ENCODE measurements at places on chromosomes 4 and X.

- no peak for DNase-seq
Observed at GRCh38 chrX:111006116-111006515, 89.9 kb upstream of the PAK3 start.

- no peak for DNase-seq
Observed at GRCh38 chrX:69429339-69430015, 74.6 kb upstream of the NALF2 start.

DNA sequence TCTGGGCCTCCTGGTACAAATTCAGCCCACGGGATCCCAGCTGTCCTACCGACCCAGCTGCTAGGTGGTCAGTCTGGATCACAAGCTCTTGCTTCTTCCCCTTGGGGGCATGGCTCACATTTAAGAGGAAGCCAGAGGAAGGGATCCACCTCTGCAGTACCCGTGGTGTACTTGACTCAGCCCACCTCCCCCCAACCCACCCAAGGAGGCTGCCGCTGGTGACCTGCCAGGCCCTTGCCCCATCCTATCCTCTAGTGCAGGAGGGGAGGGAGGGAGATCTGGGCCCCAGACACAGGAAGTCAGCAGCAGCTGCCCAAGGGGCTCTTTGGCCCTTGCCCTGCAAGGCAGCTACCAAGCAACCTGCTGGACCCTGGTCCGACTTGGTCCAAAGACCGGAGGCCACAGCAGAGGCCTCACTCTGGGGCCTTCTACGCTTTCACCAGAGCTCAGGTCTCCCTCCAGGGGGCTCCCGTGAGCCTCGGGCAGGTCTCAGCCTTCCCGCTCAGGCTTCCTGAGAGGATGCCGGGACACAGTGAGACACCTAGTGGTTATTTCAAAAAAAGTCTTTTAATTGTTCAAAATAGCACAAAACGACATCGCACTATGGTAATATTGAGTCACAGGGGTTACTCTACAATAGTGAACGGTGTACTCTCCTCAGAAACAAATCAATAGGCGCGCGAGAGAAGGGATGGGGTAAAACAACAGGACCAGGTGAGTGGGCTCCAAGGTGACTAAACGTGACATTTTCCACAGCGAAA is 2.7 kb upstream of the RENBP start:
- no peak for DNase-seq

DNA sequence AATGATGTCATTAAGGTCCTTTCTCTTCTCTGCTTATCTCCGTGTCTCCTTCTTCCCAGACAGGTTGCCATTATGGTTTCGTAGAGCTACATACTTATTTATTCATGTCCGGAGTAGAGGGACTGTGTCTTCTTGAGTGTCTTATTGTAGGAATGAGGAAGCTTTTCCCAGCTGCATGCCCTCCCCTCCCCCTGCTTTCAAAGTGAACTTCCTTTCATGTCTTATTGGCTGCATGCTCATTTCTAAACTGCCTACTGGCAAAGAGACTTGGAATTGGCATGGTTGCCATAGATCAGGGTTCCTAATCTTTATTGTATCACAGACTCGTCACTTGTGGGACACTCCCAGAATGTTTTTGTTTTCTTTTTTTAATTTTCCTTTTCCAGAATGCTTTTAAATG is 15.4 kb downstream of the VAMP7 start:
- DNase-seq = no peak

- no peak for DNase-seq
Observed at GRCh38 chr4:110064295-110064694, 134.1 kb downstream of the ELOVL6 start.

- no peak for DNase-seq
Observed at GRCh38 chrX:108332281-108332680, 105.9 kb downstream of the COL4A6 start.

GRCh38 chr4:67451464-67451863 is 93.8 kb downstream of the CENPC start:
- DNase-seq = no peak

DNA sequence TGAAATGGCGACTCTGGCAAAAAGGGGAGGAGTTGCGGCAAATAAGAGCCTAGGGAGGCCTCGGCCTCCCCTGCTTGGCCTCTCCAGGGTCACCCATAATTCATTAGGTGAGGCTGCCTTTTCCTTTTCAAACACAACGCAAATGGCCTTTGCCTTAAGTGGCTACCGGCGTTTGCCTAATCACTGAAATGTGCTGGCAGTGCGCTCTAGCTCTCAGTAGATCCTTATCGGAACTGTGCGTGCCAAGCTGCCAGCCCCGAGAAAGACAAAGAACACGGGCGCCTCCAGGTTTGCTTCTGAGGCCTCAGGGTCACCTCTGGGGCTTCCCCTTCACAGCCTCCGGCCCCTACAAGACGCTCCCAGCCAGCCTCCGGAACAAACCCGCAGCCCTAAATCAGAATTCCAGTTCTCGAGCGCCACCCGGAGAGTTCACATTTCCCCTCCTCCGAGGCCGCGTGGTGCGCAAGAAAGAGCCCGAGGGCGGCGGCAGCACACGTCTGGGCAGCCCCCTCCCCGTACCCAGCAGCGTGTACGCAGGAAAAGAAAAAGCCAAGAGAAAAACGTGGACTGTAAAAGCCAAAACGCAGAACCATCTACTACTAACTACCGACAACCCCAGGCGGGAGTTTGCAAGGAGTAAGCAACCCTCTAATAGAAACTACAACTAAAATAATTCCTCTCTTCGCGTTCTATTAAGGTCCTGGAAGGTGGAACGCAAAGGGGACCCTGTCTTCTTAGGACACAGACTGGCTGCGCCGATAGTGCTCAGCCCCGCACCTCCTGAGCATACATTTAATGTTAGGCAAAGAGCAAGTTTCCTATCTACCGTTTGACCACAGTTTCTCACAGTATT is 76.5 kb upstream of the BCOR start:
- no peak for DNase-seq

DNA sequence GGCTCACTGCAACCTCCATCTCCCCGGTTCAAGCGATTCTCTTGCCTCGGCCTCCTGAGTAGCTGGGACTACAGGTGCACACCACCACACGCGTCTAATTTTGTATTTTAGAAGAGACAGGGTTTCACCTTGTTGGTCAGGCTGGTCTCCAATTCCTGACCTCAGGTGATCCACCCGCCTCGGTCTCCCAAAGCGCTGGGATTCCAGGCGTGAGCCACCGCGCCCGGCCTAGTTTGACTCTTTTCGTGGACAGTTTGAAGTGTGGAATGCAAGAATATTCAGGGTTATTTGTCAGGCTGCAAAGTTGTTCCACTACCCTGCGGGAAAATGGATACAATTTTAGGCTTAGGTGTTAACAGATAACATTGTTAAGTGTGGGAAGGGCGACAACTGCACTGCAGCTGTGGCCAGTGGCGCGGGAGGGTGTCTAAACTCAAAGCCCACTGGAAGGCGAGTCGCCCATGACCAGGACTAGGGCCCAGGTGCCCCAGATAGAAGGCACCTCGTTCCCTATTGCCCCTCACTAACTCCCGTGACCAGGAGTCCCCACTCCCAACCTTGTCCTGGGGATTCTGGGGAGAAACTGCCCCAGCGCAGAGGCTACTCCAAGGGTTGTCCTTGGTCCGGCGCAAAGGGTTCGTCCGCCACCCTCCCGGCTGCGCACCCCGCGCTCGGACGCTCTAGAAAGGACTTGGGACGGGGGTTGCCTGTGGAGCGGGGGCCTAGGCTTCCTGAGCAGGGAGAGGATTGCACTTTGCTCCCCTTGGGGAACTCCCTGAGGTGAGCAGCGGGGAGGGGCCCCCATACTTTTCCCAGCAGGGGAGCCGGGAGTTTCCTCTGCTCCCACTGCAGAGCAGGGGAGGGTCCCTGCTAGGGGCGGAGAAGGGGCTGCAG is 1.1 kb upstream of the CD99 start:
- no peak for DNase-seq

- no peak for DNase-seq
Observed at GRCh38 chr4:101287324-101287723, 60.0 kb downstream of the PPP3CA start.

- DNase-seq = no peak
Observed at GRCh38 chr4:28093071-28093470, 1232.4 kb downstream of the STIM2 start.

- DNase-seq = no peak
Observed at GRCh38 chr4:91590260-91590659, 713.5 kb upstream of the GRID2 start.

DNA sequence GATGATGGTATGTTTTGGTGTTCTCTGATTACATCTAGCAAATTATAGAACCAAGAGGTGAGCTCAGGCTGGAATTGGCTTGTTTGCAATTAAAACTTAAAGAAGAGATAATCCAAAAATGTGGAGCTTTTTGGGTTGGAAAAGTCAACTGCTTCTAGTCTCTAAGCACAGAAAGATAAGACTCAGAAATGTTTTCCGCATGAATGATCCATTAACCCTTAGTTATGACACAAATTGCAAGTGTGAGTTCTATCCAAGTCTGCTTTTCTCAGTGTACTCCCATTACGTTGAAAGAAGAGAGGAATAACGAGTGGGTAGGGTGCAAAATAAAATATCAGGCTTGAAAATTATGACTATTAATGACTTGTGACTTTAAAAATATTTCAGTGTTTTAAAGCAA is 38.5 kb downstream of the HPGD start:
- DNase-seq = no peak

- DNase-seq = no peak
Observed at GRCh38 chr4:138835832-138836533, 179.6 kb upstream of the NOCT start.

GRCh38 chr4:88919056-88919455 is 137.9 kb downstream of the FAM13A start:
- DNase-seq = no peak

GRCh38 chr4:141391293-141391692 is 170.6 kb downstream of the ZNF330 start:
- DNase-seq = no peak

- DNase-seq = no peak
Observed at GRCh38 chr4:174244441-174244840, 39.0 kb downstream of the FBXO8 start.

DNA sequence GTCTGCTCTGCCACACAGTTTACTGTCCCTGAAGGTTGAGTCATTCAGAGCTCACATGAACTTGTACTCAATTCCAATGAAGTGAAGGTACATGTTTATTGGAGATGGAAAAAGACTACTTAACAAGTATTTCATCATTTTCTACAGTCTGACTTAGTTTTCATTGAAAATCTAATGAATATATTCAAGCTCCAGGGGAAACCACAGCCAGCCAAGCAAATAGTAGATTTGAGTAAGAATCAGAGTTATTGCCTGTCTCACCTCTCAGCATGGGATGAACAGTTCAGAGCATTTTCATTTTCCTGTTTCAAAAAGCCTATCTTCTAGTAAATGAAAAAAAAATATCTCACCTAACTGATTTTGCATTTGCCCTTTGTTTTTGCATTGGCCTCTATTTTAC is 1249.4 kb upstream of the DIAPH2 start:
- no peak for DNase-seq

GRCh38 chr4:101420661-101421060 is 73.3 kb upstream of the PPP3CA start:
- DNase-seq = no peak
